ENCODE measurements at places on chromosomes 13 and 19.

DNA sequence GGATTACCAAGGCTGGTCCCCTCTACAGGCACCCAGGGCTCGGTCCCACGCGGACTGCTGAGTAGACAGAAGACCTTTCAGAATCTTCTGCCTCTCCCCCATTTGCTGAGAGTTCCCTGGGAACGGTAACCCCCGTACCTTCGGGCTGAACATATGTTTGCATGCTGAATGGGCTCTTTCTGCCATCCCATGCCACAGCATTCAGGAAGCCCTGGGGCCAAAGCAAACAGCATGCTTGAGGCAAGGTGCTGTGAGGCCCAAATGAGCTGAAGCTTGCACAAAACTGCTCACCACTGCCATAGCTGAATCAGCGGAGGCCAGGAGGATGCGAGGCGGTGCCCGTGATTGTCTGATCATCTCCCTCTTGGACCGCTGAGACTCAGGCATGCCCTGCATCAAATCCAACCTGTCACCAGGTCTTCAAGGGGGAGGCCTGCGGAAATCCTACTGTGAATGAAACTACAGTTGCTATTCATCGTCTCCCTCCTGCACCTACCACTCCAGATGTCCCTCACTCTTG, 16.3 kb upstream of the C19orf12 start:
- H3K36me3 ChIP-seq: no peaks in the 10 kb centered on the region
- H3K4me3 ChIP-seq: no peak overlapping the region
- no peak for DNase-seq
- no peaks in the 10 kb centered on the region for H3K4me1 ChIP-seq
- H3K27me3 ChIP-seq: no peaks in the 10 kb centered on the region
- H3K27ac ChIP-seq: no peak overlapping the region

GRCh38 chr19:3075605-3076431, 13.5 kb upstream of the TLE5 start:
- no peaks in the 10 kb centered on the region for H3K27me3 ChIP-seq
- no peaks in the 10 kb centered on the region for H3K36me3 ChIP-seq

- H3K4me3 ChIP-seq: no peak overlapping the region
- H3K27ac ChIP-seq: no peak overlapping the region
- no peaks in the 10 kb centered on the region for H3K4me1 ChIP-seq
- no peaks in the 10 kb centered on the region for H3K27me3 ChIP-seq
- DNase-seq: no peak
- H3K36me3 ChIP-seq: no peaks in the 10 kb centered on the region
Measured at GRCh38 chr13:51959773-51960172, 51.5 kb downstream of the ATP7B start.

- no peak overlapping the region for H3K4me3 ChIP-seq
- H3K27ac ChIP-seq: no peak overlapping the region
- no peaks in the 10 kb centered on the region for H3K27me3 ChIP-seq
Measured at GRCh38 chr19:7159105-7159933, 89.8 kb downstream of the ZNF557 start.

DNA sequence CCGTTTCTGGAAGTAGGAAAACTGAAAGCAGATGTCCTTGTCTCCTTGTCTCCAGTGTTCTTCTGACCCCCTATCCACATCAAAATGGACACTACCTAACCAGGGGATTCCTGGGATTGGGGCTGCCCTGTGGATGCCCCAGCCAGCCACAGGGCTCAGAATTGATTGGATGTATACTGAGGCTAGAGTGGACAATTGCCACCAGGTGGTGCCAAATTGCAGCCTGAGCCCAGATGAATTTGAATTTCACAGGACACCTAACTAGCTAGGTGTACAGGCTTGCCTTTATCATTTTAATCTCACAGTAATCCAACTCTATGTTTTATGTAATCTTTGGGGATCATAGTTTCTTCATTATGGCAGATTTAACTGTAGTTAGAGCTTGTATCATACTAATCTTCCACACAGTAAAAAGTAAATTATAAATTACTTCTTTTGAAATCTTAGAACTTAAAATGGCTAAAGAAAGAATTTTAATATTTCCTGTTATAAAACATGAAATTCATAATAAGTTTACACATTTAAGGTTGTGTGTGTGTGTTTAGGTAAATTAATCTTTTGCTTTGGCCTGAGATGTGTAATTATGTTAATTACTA, 58.0 kb downstream of the PIBF1 start:
- DNase-seq: peak; percentile 54
- H3K4me1 ChIP-seq: no peaks in the 10 kb centered on the region
- H3K27me3 ChIP-seq: no peaks in the 10 kb centered on the region
- peaks cover 10% of the 10 kb centered on the region for H3K36me3 ChIP-seq

GRCh38 chr13:23991119-23991518, 93.8 kb upstream of the C1QTNF9B start:
- no peaks in the 10 kb centered on the region for H3K27me3 ChIP-seq
- H3K36me3 ChIP-seq: peaks cover 3% of the 10 kb centered on the region
- H3K4me3 ChIP-seq: no peak overlapping the region
- no peak overlapping the region for H3K27ac ChIP-seq
- no peak for DNase-seq

- H3K4me3 ChIP-seq: no peak overlapping the region
- no peak overlapping the region for H3K27ac ChIP-seq
- H3K4me1 ChIP-seq: peaks cover 10% of the 10 kb centered on the region
- peak; percentile 55 for DNase-seq
Measured at GRCh38 chr13:27355894-27356293, 68.5 kb upstream of the GTF3A start.

DNA sequence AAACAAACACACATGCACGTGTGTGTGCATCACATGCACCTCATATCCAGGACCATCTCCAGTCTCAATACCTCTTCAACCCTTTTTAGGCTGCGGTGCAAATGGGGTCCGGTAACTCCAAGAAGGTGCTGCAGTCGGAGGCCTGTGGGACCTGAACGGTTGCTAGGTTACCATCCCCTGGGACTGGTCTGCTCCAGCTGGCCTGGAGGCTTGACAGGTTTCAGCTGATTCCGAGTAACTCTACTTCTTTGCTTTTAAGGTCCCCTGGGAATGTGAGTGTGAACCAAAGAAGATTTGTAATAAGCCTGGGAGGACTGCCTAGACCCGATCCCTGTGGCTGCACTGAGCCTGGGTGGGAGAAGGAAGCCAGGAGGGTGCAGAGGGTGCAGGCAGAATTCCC, 117.5 kb downstream of the CCNA1 start:
- H3K36me3 ChIP-seq: no peaks in the 10 kb centered on the region
- H3K27me3 ChIP-seq: no peaks in the 10 kb centered on the region
- H3K4me1 ChIP-seq: no peaks in the 10 kb centered on the region
- no peak overlapping the region for H3K4me3 ChIP-seq
- no peak for DNase-seq

DNA sequence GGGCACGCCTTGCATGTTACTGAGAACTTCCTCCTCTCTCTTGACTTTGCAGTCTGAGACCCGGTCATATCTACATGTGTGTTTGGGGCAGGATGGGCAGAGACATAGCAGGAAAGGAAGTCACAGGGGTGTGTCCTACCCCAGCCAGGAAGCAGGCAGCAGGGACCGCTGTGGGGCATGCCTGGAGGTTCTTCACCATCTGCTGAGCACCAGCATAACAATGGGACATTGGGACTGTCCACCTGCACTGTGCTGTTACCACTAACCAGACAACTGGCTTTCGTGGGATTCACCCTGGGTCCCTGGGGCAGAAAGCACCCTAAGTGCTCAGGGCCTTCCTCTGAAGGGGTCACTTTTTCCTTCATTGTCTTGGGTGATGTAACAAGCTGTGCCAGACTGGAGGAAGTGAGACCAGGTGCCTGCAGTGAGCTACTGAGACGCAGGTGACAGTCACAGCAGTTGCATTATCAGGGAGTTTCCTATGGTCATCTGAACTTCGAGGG, 2.6 kb upstream of the HAUS5 start:
- no peak for DNase-seq
- no peak overlapping the region for H3K4me3 ChIP-seq
- H3K4me1 ChIP-seq: no peaks in the 10 kb centered on the region
- no peak overlapping the region for H3K27ac ChIP-seq

- H3K4me1 ChIP-seq: peaks cover 8% of the 10 kb centered on the region
- no peak for DNase-seq
- H3K36me3 ChIP-seq: no peaks in the 10 kb centered on the region
- H3K27ac ChIP-seq: no peak overlapping the region
- no peaks in the 10 kb centered on the region for H3K27me3 ChIP-seq
- H3K4me3 ChIP-seq: no peak overlapping the region
Measured at GRCh38 chr13:30448441-30448840, 17.3 kb downstream of the HMGB1 start.

- H3K36me3 ChIP-seq: no peaks in the 10 kb centered on the region
- DNase-seq: no peak
- no peak overlapping the region for H3K4me3 ChIP-seq
- no peaks in the 10 kb centered on the region for H3K4me1 ChIP-seq
- H3K27me3 ChIP-seq: no peaks in the 10 kb centered on the region
Measured at GRCh38 chr13:91879360-91879759, 480.9 kb downstream of the GPC5 start.

DNA sequence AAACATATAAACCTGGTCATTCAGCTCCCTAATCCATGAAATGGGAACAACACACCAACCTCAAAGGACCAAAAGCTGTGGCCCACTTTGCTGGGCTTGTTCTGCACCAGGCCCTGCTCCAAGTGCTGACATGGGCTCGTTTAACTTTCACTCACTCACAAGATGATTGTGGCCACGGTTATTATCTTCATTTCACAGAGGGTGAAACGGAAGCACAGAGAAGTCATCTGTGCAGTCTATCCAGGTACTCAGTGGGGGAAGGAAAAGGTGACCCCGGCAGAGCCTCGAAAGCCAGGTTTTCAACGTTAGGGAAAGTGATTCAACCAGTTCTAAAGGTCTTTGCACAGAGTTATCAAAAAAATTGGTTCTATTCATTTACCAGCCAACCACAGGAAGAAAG, 68.0 kb downstream of the CRYL1 start:
- H3K27ac ChIP-seq: no peak overlapping the region
- H3K4me1 ChIP-seq: peaks cover 6% of the 10 kb centered on the region
- no peaks in the 10 kb centered on the region for H3K36me3 ChIP-seq

- H3K27ac ChIP-seq: no peak overlapping the region
- H3K27me3 ChIP-seq: no peaks in the 10 kb centered on the region
- no peak for DNase-seq
Measured at GRCh38 chr13:34420702-34421346, 521.2 kb upstream of the NBEA start.

- no peak overlapping the region for H3K4me3 ChIP-seq
- H3K27me3 ChIP-seq: no peaks in the 10 kb centered on the region
- no peak overlapping the region for H3K27ac ChIP-seq
- peaks cover 3% of the 10 kb centered on the region for H3K4me1 ChIP-seq
- no peak for DNase-seq
Measured at GRCh38 chr13:51396352-51396751, 56.5 kb downstream of the INTS6 start.

- H3K4me3 ChIP-seq: peak overlapping the region; percentile 76
- DNase-seq: no peak
- H3K27me3 ChIP-seq: no peaks in the 10 kb centered on the region
- no peaks in the 10 kb centered on the region for H3K36me3 ChIP-seq
- H3K4me1 ChIP-seq: peaks cover 2% of the 10 kb centered on the region
Measured at GRCh38 chr19:12790628-12791344, 500 bp upstream of the JUNB start.

- H3K36me3 ChIP-seq: no peaks in the 10 kb centered on the region
- H3K4me3 ChIP-seq: no peak overlapping the region
- DNase-seq: no peak
- H3K4me1 ChIP-seq: no peaks in the 10 kb centered on the region
- no peaks in the 10 kb centered on the region for H3K27me3 ChIP-seq
Measured at GRCh38 chr13:72198967-72199560, 332.1 kb upstream of the DACH1 start.

DNA sequence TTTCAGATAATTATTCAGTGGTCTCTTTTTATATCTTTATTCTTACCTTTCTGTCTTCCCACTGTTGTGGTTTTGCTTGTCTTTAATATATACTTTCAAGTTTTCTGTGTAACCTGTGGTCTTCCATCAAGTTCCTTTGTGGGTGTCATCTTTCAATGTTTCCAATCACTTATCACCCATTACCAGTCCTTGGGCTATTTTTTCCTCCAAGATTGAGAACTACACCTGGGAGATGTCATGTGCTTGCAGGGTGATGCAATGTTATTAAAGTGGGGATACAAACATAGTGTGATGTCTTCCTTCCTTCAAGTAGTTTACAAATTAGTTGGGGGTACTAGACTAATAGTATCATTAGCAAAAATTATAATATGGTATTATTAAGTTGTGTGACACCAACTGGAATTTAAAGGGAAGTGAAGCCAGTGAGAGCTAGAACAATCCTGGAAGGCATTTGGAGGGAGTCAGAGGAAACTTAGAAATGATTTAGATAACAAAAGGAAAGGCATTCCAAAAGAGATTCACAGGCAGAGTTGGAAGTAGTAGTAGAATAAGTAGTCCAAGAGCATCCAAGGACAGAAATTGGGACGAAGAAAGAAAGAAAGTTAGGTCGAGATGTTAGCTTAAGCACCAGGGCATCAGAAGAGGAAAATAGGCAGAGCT, 3.4 kb downstream of the FNDC3A start:
- peak overlapping the region; percentile 57 for H3K27ac ChIP-seq
- peaks cover 6% of the 10 kb centered on the region for H3K4me1 ChIP-seq
- DNase-seq: no peak
- no peaks in the 10 kb centered on the region for H3K27me3 ChIP-seq
- peaks cover 5% of the 10 kb centered on the region for H3K36me3 ChIP-seq
- H3K4me3 ChIP-seq: peak overlapping the region; percentile 64

DNA sequence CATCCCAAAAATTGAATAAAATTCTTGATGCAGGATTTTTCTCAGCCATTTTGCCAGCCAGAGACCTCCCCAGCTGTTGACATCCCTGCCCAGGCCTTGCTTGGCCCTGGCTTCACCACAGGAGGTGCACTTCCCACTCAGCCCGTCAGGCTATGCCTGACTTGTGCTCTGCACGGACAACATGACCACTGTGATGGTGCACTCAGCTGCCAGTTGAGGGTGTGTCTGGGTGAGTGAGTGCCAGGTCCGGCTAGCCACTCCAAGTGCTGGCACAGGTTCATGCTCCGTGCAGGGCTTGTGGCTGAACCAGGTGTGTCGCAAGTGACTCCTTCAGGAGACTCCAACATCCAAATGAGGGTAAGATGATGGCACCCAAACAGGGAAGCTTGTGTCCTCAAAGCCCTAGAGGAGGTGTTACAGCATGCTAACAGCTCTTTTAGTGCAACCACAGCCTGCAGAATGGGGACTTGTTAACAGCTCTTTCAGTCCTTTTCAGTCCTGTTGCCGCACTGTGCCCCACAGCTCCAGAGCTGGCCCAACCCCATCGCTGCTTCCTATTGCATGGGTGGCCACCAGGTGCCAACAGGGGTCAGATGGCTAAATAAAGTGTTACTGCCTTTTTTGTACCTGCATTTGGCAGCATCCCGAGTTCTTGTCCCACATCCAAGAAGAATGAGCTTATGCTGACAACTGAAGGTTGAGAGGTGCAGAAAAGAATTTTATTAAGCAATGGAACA, 380.7 kb downstream of the SLITRK5 start:
- no peaks in the 10 kb centered on the region for H3K4me1 ChIP-seq
- H3K27ac ChIP-seq: no peak overlapping the region
- peak; percentile 29 for DNase-seq

DNA sequence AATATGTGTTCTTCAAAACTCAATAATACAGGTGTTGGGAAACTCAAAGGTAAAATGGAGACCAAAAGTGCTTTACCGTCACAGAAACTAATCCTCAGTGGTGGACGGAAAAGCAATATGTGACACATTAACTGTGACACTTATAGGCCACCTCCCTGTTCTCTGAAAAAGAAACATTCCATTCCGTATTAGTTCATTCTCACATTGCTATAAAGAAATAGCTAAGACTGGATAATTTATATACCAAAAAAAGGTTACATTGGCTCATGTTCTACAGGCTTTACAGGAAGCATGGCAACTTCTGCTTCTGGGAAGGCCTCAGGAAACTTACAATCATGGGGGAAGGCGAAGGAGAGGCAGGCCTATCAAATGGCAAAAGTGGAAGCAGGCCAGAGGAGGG, 435.3 kb upstream of the HTR2A start:
- H3K36me3 ChIP-seq: no peaks in the 10 kb centered on the region
- no peak overlapping the region for H3K27ac ChIP-seq
- no peaks in the 10 kb centered on the region for H3K27me3 ChIP-seq
- DNase-seq: no peak
